Activated CD8-positive, alpha-beta T cell treated with anti-CD3 and anti-CD28 coated beads for 36 hours (primary cell): ENCODE measurements at places on chromosomes 11 and 22. TPM values are rescaled to one million over a fixed set of nuclear protein-coding genes. Genes with fewer than 3 reads are reported as not detected.

DCHS1 gene
- 1.6 TPM for total RNA-seq

RFPL3 gene
- not detected for total RNA-seq

HTR3B gene
- total RNA-seq: not detected

NNMT gene
- not detected for total RNA-seq

SLCO2B1 gene
- total RNA-seq: not detected

SCN3B gene
- total RNA-seq: not detected
